ENCODE measurements at places on chromosomes 11 and 22. TPM values are rescaled to one million over a fixed set of nuclear protein-coding genes. Genes with fewer than 3 reads are reported as not detected.

TMEM86A gene
- total RNA-seq: 4.2 TPM

MFNG gene
- total RNA-seq: 77.0 TPM

SLC43A3 gene
- total RNA-seq: 41.9 TPM

SMTNL1 gene
- 0.10 TPM for total RNA-seq

ARRB1 gene
- 48.2 TPM for total RNA-seq

C11orf24 gene
- 4.4 TPM for total RNA-seq

IGLL1 gene
- 0.31 TPM for total RNA-seq

Measured in mononuclear cell (primary cell).